NCI-H774 (cell line): ENCODE measurements at places on chromosomes 1 and 21.

- no peak for DNase-seq
Measured at GRCh38 chr1:240527086-240527485, 84.9 kb downstream of the GREM2 start.

DNA sequence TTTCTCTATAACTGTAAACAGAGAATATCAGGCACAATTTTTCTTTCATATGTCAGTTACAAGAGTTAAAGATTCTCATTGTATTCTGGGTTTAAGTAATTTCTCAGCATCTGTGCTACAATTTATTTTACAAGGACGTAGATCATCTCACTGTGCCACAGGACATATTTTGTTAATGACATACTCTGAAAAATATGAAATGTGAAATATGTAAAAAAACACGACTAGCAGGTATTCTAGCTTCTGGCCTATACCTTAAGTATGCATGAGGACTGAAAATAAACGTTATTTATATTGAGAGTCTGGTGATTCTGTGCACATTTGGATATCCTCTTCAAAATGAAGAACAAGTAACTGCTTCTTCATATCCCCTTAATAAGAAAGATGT, 308.8 kb downstream of the BRINP3 start:
- no peak for DNase-seq

GRCh38 chr1:176843352-176844297, 320.9 kb downstream of the ASTN1 start:
- peak; percentile 59 for DNase-seq

DNA sequence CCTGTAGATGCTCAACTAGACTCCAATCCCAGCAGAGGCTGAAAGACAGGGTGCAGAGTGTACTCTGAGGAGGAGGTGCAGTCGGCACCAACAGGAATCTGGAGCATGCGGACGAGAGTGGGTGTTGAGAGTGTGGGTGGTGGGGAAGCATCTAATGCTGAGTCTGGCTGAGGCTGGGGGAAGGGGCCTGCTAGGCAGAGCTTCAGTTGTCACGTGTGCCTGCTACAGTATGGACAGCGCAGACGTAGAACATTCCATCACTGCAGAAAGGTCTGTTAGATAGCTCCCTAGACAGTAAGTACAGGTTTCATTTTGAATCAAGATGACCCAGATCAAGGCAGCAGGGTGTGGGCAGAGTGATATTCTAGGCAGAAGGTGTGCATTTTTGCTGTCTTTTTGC, 23.1 kb downstream of the SNAP47 start:
- no peak for DNase-seq

DNA sequence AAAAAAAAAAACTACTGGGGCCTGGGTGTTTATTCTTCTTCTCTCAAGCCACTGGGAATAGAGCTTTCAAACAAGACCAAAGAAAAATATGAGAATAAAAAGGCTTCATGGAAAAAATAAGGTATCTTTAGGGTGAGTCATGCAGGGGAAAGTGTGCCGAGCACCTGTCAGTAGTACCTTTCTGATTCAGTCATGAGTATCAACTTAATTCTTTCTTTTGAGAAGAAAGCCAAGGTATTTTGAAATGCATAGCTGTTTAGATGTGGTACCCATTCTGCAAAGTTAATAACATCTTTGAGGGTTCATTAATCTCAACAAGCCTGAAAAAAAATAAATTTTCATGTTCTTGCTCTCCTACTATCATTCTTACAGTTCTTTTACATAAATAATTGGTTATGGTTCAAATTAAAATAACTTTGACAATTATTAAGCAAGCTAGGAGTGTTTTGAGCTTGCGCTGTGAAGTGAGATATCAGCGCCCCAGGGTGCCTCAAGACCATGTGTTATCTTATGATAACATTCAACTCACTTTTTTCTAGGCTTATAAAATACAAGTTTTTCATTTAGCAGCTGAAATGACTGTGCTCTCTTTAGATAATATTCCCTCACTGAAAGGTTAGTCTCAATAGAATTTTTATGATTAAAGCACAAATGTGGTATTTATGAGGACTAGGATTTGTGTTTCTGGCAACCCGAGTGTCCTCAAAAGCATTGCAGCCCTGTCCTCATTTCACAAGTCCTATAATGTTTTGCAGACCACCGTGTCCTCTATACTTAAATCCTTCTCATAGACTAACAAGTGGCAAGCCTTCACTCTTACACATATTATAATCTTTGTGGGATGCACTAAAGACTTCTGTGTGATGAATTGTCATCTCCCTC, 138.6 kb downstream of the SLC44A5 start:
- no peak for DNase-seq

DNA sequence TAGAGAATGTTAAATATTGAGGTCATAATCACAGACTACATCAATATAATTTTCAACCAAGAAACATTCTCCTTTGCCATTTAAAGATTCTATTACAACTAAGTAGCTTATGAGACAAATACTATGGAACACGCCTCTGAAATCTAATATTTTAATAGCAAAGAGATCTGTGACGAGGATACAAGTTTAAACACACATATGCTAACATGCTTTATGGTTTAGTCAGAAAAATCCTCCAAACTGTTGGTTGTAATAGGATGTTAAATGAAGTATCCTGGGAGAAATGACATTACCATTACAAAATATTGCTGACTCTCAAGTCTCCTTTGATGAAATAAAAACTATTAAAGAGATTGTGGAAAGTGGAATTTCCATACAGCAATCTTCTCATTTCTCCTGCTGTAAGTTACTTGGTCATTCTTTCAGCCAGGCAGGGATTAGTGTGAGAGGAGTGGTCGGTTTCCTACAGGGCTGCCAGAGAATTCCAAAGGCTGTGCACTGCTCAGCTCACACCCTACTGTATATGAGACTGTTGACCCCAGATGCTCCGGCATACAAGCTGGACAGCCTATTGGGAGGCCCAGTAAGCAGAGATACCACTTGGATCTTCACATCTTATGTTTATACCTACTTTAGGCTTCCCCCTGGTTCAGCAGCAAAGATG, 26.6 kb downstream of the SCYL3 start:
- DNase-seq, result no peak

DNA sequence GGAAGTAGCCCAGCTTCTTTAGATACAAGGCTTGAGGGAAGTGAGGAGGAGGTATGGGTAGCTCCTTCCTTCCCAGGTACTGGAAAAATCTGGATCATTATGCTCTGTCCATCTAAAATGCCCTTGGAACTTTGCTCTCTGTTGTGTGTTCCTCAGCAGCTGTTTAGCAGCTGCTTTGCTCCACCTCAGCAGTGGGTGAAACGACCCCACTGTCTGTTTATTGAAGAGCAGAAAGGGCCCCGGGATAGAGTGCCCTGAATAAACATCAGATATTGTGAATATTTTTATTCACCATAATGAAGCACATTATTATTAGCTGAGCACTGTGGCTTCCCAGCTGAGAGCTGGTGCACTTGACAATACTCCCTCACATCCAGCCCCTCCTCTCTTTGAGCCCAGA, 237.9 kb downstream of the PBX1 start:
- DNase-seq, result no peak

- no peak for DNase-seq
Measured at GRCh38 chr1:112172294-112172882, 182.9 kb upstream of the KCND3 start.

DNA sequence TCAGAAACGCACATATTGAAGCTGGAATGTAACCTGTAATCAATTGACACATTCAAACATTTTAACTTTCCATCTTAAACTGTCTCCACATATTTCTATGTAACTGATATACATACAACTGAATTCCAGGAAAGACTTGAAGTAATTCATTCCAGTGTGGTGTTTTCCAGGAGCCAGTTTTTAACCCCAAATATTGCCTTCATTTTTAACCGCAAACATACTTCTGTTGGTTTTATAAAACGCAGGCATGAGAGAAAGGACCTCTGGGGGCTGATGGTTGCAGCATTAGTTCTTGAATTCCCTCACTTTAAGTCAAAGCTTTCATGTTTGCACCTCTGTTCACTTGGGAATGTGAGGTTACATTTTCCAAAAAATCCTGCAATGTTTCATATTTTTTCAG, 204.1 kb downstream of the CRB1 start:
- no peak for DNase-seq

- no peak for DNase-seq
Measured at GRCh38 chr1:164801791-164802502, 243.0 kb downstream of the PBX1 start.

DNA sequence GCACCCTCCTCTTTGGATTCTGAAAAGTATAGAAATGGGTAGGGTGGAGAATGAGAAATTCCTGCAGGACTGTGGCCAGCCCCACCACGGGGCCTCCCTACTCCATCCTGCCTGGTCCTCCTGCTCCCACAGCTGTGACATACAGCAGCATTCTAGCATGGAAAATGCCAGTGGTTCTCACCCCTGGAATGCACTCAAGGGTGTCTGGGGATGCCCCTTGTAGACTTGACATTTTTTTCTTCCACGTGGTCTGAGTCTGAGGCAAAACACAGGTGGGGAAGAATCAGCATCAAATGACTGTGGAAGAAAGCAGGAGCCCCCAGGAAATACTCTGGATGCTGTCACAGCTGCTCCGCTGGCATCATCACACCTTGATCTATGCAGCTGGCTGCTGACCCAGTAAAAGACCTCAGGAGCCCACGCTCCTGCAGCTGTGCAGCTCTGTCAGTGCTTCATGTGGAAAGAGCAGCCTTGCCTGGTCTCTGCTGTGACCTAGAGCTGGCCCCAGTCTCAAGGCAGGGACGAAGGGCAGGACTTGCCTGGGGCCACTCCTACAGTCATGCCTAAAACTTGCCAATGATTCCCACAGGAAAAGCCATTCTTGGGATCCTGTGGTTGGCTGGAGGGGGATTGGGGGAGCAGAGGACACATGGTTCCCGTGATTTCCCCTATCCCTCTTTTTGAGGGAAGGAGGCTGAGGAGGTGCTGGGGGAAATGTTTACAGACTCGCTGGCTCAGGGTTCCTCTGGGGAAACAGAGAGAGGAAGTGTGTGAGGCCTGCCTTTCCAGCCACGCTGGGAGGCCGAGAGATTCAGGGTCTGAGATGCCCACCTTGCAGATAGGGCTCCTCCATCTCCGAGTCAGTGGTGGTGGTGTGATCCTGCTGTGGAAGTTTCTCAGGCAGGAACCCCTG, 10.8 kb upstream of the A3GALT2 start:
- no peak for DNase-seq

DNA sequence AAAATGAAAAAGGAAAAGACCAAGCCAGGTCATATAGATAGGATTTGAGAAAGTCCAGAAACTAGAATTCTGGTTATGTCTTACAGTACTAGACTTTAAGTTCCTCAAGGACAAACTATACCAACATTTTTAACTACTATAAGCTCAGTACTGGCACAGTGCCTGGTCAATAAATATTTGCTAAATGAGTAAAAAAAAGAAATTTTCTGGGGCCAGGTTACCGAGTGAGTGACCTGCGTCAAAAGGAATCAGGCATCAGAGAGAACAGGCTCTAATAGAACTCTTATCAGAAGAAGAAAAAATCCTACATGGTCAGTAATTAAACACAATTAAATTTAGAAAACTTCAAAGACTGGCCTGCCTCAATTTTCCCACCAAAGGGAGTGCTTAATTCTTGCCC, 23.8 kb upstream of the YRDC start:
- no peak for DNase-seq

- DNase-seq, result no peak
Measured at GRCh38 chr1:237863234-237863633, 27.5 kb downstream of the ZP4 start.

GRCh38 chr21:42784896-42785451, 94.4 kb downstream of the WDR4 start:
- no peak for DNase-seq

GRCh38 chr1:198638894-198639635, at the start of gene PTPRC:
Gene PTPRC (plus strand): TSS chr1:198639040. CDS start chr1:198639269, 229 bp downstream.
- DNase-seq, result no peak

- no peak for DNase-seq
Measured at GRCh38 chr1:201127755-201128455, 921 bp upstream of the ASCL5 start.

- peak; percentile 31 for DNase-seq
Measured at GRCh38 chr1:40774266-40774998, 9.2 kb upstream of the KCNQ4 start.

DNA sequence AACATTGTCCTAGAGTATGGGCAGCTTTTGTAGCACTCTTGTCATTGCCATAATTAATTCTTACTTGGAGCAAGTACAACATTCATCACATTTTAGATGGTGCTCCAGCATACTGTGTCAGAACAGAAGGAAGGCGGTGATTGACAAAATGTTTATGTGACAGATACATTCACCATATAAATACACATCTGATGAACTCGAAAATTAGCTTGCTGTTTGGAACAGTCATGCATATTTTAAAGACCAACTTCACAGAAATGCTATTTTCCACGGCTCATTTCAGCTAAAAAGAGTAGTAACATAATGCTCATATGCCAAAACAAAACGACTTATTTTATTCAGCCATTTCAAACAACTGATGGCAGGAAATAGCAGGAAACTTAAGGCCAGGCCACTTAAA, 302.7 kb downstream of the MRPL39 start:
- no peak for DNase-seq

GRCh38 chr1:208349694-208350330, 105.6 kb upstream of the PLXNA2 start:
- no peak for DNase-seq

DNA sequence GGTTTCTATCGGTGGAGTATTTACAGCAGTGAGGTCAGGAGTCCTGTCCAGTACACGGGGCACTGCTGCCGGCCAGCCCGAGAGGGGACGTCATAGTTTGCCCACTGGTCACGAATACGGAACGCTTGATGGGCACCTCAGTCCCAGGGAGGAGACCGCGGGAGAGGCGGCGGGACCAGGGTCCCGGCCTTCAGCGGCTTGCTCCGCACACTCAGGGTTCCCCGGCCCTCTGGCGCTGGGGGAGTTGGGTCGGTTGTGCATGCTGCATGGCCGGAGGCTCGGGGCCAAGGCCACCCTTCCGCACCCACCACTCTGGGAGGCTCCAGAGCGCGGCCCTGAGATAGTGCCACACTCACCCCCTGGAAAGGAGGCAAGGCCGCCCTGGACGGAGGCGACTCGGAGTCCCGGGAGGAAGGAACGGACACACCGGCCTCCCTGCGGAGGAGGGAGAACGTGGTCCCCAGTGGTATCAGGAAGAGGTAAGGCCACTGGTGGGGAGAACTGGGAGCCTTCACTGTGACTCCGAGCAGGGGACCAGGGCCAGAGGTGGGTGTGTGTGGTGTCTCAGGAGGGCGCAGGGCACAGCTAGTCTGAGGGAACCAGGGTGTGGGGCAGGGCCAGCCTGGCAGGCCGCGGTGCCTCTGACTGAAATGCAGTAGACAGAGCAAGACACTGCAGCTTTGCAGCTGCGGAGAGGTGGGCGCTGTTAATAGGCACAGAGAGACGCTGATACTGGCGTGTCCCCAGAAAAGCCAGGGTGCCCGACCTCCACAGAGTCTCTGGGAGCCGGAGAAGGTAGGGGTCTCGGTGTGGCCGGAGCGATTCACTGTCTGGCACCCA, 28.6 kb upstream of the PRSS38 start:
- DNase-seq, result no peak

DNA sequence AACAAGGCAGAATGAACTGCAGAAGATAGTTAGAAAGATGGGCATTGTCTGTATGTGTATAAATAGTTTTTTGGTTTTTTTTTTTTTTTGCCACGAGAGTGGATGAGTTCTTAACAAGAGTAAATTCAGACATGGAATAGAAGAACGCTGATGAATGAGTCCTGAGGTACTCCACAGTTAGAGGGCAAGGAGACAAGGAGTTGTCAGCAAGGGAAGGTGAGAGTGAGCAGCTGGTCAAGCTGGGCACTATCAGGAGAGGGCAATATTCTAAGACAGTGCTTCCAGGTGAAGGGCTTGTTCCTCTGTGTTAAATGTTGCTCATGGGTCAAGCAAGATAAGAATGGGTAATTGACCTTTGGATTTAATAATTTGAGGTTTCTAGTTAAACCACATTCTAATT, 138.6 kb upstream of the FAM78B start:
- DNase-seq, result no peak

GRCh38 chr21:44594406-44594916, 2.2 kb upstream of the KRTAP10-6 start:
- no peak for DNase-seq

- DNase-seq, result no peak
Measured at GRCh38 chr1:190043655-190044054, 434.0 kb downstream of the BRINP3 start.
